ENCODE measurements at places on chromosomes 2 and 18.

- DNase-seq: peak; percentile 82
These were observed 106.1 kb upstream of the ALKAL2 start for GRCh38 chr2:393711-394696.

- no peak for DNase-seq
These were observed 38.1 kb downstream of the LDLRAD4 start for GRCh38 chr18:13256444-13257305.

GRCh38 chr2:165113414-165113813, 90.4 kb downstream of the SCN3A start:
- DNase-seq: no peak

DNA sequence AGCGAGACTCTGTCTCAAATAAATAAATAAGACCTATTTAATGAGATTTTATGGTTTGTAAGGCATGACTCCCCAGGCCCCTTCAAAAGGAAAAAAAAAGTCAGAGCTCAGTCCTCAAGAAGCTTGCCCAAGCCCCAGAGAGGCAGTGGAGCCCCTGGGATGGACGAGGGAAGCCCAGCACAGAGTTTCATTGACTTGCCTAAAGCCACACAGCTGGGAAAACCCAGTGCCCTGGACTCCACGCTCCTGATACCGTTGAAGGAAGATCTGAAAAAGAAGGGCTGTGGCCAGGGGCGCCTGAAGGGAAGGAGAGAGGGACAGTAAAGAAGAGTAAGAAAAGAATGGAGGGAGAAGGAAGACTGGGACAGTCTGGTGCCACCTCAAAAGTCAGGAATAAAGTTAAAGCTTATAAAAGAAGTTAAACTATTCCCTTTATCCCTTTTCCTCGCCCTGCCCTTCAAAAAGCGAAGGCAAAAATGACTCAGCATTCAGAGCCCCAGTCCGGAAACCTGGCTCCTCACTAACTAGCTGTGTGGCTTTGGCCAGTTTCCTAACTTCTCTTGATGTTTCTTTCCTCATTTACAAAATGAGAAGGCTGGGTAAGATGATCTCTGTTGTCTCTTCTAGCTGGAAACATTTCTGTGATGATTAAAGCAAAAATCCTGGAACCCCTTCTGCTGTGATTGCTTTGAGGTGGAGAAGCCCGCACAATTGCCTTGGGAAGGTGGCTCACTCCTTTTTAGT, 46.7 kb downstream of the LYPD1 start:
- DNase-seq: no peak

- DNase-seq: no peak
These were observed 457.3 kb upstream of the ID2 start for GRCh38 chr2:8224347-8225190.

- DNase-seq: no peak
These were observed 2.2 kb downstream of the DSG2 start for GRCh38 chr18:31500051-31500688.

Measured in NCI-H1417 (cell line).